ENCODE measurements at places on chromosomes 3 and 15. TPM values are rescaled to one million over a fixed set of nuclear protein-coding genes. Genes with fewer than 3 reads are reported as not detected.

GRCh38 chr3:172111163-172111562 is 71.8 kb downstream of the FNDC3B start:
- DNase-seq = no peak

RARRES1 gene
- not detected for total RNA-seq

TERC gene
- 7.3 TPM for total RNA-seq

DNA sequence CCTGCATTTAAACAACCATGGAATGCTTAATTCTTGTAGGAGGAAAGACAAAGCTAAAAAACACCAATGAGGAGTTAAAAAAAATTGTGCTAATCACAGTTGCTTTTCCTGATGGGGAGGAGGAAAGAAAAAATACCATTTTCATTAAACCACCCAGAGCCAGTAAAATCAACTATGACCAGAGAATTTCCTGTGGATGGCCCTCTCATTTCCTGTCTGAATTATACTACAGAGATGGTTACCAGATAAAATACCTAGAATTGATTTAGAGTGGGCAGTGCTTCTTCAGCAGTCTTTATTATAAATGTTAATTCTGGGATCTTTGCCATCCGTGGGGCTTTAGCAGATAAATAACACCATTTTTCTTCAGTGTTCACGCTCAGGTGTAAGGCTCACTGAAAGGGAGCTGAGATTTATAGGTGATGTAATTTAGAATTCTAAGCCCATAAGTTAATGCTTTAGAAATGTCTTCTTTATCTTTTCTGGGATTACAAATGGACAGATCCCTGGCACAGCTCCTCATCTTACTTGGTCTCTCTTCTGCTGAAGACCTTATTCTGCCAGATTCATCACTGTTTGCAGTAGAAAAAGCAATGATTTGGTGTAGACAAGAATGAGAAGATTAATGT is 37.9 kb downstream of the RETNLB start:
- no peak for DNase-seq

SPATA12 gene
- total RNA-seq = not detected

HRH1 gene
- total RNA-seq = 0.36 TPM

A4GNT gene
- total RNA-seq = not detected

DNA sequence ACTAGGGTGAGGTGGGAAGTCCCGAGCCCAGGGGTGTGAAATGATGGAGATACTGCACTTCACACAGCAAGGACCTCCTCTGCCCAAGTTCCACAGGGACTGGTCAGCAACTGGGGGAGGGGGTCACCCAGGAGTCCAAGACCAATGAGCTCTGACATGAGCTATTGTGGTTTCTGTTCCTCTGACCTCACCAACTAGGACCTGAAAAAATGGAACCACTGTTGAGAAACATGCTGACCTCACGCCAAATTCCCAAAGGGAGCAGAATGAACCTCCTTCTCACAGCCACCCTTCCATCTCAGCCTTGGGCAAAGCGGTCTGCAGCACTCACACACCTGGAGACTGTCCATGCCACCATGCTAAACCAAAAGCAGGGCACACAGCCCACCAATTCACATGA is 69.3 kb downstream of the LRIG1 start:
- DNase-seq = no peak

SCG5 gene
- total RNA-seq = 2.7 TPM

PLA2G4B gene
- 21.5 TPM for total RNA-seq

DNA sequence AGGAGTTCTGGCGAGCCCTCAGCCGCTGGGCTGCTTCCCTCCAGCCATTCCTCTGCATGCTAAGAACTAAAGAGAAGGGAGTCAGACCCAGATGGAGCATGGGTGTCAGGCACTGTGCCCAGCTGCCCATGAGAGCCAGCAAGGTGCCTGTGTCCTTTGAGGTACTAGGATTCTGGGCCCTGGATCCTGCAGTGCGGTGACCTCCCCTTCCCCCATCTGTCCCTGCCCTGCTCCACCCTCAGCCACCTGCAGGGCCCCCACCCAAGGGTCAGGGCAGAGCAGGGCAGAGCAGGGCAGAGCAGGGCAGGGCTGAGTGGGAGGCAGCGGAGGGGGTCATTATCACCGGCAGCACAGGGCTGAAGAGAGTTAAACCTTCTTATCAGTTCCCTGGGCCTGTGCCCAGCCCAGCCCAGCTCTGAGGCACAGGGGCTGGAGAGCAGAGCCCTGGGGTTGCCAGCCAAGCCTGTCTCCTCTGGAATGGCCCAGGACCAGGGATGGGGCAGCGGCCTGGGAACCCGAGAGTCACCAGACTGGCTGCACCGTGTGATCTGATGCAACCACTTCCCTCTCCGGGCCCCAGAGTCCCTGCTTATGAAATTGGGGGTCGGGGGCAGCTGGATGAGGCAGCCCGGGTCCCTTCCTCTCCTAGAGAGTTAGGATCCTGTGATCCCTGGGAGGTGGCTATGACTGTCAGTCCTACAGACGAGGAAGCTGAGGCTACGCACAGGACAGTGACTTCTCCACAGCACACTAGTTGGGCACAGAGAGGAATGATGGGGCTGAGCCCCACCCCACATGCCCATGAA is 17.3 kb downstream of the ZDHHC19 start:
- no peak for DNase-seq

ACTC1 gene
- total RNA-seq = not detected

All from activated naive CD8-positive, alpha-beta T cell treated with anti-CD3 and anti-CD28 coated beads, Interleukin-2, amount 10 ng/mL, durations not matched to agents 7 days and 5 days (primary cell).